ENCODE measurements at places on chromosomes 7 and 10.
A peak's percentile ranks its signal among the peaks of the same experiment; 100 is the strongest.

- no peak for DNase-seq
Observed at GRCh38 chr10:43825421-43825820, 176.7 kb upstream of the ZNF32 start.

DNA sequence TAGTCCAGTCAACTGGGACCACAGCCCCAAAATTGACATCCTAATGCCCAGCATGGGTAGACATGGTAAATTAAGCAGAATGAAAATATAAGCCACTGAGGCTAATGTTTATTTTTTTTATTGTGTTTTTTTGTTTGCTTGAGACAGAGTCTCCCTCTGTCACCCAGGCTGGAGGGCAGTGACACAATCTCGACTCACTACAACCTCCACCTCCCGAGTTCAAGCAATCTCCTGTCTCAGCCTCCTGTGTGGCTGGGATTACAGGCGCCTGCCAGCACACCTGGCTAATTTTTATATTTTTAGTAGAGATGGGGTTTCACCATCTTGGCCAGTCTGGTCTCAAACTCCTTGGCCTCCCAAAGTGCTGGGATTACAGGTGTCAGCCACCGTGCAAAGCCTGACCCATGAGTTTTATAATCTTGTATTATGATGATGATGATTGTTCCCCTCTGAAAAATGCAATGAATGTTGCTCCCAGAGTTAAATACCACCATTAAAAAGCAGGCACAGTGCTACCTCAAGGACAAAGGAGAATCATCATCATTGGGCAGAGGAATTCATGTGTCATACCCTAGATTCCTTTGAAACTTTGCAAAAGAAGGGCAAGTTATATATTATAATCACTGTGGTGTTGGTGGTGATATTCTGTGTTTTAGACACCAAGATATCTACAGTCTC lies 228.0 kb downstream of the PARD3 start:
- DNase-seq = no peak

DNA sequence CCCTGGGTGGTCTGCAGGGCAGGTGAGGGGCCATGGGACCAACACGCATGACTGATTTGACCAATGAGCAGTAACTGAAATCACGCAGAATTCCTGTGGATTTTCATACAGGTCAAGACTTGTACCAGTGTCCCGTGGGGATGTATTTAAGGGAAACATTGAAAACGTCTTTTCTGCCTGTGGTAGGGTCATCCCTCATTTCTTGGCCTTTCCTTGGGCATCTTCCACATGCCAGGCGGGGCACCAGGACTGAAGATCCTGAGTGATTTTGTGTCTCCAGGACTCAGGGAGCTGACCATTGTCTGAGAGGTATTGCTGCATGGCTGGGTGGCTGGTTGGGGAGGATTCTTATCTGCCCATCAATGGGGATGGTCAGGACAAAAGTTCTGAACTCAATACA lies 289.0 kb downstream of the GLRX3 start:
- no peak for DNase-seq

- no peak for DNase-seq
Observed at GRCh38 chr7:151482883-151483710, 36.6 kb downstream of the RHEB start.

GRCh38 chr7:16636555-16637101 lies 8.9 kb downstream of the ANKMY2 start:
- no peak for DNase-seq

- peak; percentile 38 for DNase-seq
Observed at GRCh38 chr10:74825371-74826141, 844 bp upstream of the KAT6B start.

DNA sequence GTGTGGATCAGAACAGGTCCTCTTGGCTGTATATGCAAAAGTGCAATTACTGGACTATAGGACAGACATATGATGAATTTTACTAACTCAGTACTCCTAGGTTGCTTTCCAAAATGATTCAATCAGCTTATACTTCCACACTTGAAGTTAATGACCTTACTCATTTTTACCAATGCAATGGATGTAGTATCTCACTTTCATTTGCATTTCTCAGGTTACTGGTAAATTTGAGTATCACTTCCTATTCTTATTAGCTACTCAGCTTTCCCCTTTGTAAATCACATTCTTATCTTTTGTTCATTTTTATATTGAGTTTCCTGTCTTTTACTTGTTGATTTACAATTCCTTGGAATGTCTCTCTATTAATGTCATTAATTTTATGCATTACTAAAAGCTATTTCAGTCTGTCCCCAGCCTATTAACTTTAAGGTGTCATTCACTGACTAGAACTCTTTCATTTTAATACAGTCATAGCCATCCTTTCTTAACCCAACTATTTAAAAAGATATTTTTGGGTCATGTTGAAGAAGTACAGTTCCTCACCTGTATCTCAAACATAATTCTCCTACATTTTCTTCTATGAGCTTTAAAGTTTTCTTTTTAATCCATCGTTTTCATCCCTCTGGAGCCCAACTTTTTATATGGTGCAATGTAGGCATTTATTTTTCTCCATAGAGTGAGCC lies 88.6 kb downstream of the VIM start:
- no peak for DNase-seq

DNA sequence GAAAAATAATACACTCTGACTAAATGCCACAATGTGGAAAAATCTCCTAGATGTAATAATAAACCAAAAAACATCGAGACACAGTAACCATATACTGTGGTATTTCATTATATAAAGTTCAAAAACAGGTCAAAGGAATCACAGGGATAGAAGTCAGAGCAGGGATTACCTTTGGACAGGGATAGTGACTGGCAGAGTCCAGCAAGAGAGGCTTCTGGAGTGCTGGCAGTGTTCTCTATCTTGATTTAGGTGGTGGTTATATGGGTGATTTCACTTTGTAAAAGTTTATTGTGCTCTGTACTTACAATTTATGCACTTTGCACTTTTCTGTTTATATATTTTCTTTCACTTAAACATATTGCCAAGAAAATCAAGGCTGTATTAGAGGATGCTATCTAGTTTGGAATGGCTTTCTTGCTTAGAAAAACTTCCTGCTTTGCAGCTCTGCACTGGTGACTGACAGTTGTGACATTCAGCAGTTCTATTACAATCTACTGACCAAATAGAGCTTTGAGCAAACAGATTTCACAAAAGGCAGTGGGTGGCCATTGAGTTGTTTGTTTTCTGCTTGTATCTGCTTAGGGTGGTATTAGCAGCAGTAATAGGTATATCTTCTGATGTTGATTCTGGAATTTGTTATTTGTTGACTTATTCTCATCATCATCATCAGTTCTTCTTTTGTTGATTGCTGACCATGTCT lies 263.6 kb upstream of the LRGUK start:
- no peak for DNase-seq

GRCh38 chr10:92816091-92816531 lies 32.2 kb upstream of the EXOC6 start:
- no peak for DNase-seq

- no peak for DNase-seq
Observed at GRCh38 chr7:51289623-51290303, 26.8 kb downstream of the COBL start.

DNA sequence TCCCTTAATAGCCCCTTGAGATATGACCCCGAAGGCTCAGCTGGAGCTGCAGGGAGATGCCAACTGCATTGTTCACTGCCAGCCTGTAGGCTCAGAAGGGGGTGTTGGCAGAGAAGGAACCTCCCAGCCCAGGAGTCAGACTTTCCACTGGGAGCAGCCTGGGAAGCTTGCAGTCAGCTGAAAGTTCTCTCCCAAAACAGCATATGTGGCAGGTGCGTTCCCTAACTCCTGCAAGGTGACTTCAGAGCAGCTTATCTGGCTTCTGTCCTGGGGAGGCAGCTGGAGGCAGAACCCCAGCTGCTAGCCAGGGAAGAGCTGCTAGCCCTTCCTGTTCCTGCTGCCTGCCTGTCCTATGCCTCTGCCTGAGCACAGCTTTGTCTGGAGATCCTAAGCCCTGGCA lies 8.1 kb downstream of the SFTPA2 start:
- DNase-seq = no peak

Data from GM19239 (cell line).